ENCODE measurements at places on chromosomes 1 and 21.

DNA sequence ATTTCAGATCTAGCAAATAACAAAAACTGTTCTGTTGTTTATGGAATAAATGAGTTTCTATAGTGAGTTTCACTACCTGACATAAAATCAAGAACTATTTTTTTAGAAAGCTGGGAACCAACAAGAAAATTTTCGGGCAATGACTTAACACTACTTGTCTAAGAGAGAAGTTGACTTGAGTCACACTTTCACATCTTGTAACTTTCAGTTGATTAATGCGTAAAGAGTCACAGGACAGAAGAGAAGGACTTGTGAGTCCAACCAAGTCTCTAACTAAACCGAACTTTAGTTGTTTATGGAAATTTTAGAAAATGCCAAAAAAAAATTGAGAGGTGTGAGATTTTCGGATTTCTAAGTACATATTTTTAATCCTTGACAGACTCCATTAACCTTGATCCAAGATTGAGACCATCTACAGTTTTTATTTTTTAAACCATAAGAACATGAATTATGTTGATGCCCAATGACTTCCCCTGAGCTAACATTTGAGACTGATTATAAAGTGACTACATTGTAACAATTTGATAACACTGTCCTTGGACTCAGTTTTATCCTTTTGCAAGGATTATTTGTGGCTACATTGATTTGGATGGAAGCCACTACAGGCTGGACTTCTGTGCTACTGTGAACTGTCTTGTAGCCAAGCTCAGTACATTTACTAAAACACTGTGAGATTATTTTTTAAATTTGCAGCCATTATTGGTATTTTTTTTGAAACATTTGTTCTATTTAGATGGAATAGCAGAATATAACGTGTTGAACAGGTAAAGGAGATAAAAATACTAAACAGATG, 284.0 kb downstream of the PTPRC start:
- no peak for DNase-seq

GRCh38 chr1:159023723-159024122, 14.0 kb downstream of the IFI16 start:
- no peak for DNase-seq

- no peak for DNase-seq
Observed at GRCh38 chr1:155974208-155975115, 3.9 kb downstream of the ARHGEF2 start.

DNA sequence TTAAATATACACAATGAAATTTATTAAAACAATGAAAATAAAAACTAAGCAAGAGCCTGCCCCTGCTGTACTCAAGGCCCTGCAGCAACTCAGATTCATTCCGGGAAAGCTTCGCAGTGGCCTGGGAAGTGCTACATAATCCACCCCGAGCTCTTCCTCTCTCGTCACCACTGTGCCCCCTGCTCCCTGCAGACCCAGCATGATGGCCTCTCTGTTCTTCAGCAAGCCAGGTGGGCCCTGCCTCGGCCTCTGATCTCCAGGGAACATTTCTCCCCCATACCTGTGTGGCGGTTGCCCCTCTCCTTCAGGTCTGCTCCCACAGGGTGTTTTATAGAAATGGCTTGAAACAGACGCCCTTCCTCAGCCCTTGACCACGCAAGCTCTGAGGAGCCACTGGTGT, 10.6 kb downstream of the RNF187 start:
- DNase-seq: no peak

- no peak for DNase-seq
Observed at GRCh38 chr1:179937668-179938254, 16.8 kb upstream of the CEP350 start.

DNA sequence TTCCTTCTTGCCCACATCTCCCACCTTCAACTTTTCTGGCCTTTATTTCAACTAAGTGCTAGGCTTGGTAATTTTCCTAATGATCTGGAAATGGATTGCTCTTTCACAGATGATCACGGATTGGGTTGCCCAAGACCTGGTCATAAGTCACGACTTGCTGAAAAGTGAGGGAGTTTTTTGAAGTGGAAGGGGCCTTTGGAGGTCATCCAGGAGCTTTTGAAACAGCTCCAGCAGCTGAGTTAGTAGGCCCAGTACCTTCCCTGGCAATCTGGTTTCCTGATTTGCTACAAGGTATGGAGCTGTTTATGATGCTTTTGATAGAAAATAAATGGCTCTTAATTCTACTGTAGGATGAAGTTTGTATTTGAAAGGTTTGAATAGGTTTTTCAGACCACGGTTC, 20.4 kb downstream of the GREM2 start:
- DNase-seq: no peak

DNA sequence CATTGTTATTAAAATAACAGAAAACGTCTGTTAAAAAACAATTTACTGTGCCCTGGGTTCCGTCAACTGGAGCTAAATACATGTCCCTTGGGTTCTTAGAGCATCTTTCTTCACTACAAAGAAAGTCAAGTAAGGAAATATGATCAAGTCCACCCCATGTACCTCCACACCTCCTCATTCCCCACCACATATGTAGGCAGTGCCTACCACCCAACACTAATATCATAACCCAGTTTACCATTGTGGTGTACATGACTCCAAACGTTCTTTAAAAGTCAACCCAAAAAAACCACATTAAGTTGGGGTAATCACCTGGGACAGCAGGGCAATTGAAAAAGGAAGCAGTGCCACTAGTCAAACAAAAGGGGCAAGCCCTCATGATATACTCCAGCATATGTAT, 7.8 kb upstream of the LRRC52 start:
- no peak for DNase-seq

- DNase-seq: no peak
Observed at GRCh38 chr1:4650981-4651380, 3.4 kb upstream of the AJAP1 start.

DNA sequence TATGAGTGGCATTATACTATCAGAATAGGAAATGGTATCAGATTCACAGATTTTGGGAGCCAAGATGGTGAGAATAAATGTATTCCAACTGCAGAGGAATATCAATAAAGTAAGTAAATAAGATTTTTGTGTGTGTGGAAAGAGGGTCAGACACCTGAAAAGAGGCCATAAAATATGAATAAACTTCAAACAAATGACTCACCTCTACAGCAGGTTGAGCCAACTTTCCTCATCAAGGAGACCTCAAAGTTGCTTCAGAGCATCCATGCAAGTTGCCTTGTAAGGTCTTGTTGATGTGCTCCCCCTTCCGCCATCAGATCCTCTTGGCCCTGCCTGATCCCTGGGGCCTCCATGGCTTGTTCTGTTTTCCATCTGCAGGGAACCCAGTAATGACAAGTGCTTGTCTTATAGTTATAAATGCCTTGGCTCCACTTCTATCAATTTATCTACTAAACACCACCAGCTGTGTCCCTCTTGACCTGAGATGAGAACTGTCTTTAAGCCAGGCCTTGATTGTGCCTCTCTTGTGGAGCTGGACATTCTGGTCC, 775.6 kb downstream of the LTN1 start:
- no peak for DNase-seq

DNA sequence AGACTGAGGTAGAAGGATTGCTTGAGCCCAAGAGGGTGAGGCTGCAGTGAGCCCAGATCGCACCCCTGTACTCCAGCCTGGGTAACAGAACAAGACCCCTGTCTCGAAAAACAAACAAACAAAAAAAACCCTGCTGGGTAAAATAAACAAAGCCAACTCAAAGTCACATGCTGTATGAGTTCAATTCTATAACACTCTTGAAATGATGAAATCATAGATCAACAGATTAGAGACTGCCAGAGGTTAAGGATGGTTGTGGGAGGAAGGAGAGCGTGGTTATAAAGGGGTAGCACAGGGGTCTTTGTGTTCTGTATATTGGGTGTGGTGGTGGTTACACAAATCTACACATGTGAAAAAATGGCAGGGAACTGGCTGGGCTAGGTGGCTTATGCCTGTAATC, 62.5 kb downstream of the TAS1R2 start:
- DNase-seq: no peak
